ENCODE measurements at places on chromosomes 12 and 14. TPM values are rescaled to one million over a fixed set of nuclear protein-coding genes. Genes with fewer than 3 reads are reported as not detected.

DNA sequence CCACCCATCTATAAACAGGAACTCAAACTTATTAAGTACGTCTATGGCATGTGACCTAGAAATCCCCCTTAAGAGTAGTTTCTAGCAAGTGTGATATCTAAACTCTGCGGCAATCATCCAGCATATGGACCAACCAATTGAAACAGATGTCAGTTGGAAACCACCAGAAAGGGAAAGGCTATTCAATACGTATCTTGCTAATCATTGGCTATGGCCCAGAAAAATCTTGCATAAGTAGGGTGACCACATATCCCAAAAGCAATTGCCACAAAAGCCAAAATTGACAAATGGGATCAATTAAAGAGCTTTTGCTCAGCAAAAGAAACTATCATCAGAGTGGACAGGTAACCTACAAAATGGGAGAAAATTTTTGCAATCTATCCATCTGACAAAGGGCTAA is 24.2 kb downstream of the SYNJ2BP start:
- no peak for DNase-seq

OAS2 gene
- 8.3 TPM for total RNA-seq

DNA sequence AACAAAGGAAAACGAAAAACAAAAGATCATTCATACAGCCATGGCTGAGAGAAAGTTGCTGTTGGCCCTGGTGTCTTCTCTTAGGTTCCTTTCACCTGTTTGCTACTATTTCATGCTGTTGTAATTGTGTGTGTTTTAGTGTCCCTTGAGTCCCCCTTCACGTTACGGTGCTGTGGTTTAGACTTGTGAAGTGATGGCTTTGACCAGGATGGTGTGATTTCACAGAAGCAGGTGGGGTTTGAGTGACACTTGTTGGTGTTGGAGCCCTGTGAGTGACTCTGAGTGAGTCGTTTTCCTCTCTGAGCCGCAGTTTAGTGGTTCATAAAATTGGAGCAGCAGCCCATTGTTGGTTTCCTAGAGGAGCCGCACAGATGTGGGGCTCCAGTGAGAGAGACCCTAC is 635.4 kb downstream of the VRK1 start:
- no peak for DNase-seq

DNA sequence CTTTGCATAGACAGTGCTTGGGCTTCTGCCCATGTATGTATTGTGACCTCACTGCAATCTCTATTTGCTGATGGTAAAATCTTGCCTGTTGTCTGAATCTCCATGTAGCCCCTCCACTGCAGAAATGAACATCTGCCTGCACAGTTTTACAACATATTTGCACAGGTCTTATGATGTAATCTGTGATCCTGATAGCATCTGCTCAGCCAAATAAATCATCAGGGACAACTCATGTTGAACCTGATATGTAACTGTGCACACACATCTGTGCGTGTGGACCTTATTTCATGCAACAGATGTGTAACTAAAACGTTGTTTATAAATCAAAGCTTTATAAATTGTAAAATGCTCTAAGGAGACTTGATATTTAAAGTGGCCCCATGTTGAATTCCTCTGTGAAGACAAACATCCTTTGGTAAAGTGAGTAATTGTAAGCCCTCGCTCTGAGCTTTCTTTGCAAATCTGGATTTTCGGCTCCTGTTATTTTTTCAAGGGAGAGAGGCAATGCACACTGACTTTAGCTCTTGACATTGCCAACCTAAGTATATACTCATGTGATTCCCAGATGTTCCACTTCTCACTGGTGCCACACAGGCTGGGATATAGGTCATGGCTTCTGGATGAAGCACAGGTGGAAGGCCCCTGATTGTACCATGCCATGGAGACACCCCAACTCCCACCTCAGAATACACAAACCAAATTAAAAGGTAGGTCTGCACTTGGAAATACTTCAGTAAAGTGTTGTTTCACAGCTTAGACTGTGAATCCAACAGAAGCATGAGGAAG is 371.3 kb downstream of the GRIN2B start:
- DNase-seq, result no peak

GRCh38 chr12:130288206-130288605 is 49.5 kb upstream of the PIWIL1 start:
- DNase-seq, result no peak

DNA sequence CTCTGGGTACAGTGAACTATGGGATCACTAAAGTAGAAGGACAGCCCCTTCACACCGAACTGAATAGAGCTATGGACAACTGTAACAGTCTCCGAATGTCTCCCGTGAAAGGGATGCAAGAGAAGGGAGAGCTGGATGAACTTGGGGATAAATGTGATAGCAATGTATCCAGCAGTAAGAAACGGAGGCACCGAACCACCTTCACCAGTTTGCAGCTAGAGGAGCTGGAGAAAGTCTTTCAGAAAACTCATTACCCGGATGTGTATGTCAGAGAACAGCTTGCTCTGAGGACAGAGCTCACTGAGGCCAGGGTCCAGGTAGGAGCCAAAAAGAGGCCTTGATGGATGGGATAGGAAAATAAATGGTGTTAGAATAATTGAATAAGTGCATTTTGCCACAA is 3.5 kb downstream of the ALX1 start:
- DNase-seq, result no peak

DNA sequence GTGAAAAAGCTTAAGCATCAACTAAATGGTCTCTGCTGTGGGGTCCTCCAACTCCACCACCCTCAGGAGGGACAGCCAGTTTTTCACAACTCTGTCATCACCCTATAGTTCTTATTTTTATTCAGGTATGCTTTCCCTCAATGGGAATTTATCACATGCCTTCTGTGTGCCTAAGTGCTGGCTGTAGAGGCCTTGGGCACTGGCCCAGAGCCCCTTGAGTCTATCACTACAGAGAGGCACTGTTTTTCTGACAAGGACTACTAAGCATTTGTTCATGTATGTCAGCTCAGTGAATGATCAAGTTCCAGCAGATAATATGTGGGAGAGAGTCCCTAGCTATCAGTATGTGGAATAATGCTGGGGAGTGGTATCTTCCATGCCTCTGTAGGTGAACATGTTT is 463.9 kb downstream of the NPAS3 start:
- no peak for DNase-seq

DNA sequence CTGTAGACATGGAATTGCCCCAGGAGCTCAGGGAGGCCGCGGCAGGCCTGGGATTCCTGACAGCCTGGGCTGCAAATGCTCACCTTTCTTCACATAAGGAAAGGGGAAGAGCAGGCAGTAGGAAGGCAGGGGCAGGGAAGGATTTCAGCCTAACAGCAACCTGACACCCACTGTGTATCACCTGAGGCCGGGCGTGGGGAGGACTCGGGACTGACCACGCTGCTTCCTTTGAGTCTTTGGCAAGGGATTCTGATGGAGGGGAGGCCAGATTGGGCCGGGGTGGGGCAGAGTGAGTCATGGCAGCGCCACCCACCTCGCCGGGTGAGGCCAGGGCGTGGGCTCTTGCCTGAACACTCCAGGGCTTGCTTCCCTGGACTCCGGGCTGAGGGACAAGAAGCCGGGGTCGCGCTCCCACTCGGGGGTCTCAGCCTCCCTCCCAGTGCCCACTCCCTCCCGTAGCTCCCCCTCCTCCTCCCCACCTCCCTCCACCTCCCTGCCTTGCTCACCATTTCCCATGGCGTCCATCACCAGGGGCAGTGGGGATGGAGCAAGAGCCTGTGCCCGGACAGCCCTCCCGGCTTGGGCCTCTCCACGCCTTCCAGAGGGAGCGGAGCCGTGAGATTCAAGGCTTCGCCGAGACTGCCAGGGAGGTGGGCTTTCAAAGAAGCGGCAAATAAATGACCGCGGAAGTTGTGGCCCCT is 247.9 kb upstream of the RTL1 start:
- DNase-seq, result no peak

GRCh38 chr12:113119980-113120669 is 15.4 kb downstream of the RASAL1 start:
- peak; percentile 55 for DNase-seq

- no peak for DNase-seq
These were observed 218.9 kb downstream of the EXOC5 start for GRCh38 chr14:57049848-57050247.

GRCh38 chr12:2739832-2740641 is 54.7 kb upstream of the FKBP4 start:
- DNase-seq, result no peak

DNA sequence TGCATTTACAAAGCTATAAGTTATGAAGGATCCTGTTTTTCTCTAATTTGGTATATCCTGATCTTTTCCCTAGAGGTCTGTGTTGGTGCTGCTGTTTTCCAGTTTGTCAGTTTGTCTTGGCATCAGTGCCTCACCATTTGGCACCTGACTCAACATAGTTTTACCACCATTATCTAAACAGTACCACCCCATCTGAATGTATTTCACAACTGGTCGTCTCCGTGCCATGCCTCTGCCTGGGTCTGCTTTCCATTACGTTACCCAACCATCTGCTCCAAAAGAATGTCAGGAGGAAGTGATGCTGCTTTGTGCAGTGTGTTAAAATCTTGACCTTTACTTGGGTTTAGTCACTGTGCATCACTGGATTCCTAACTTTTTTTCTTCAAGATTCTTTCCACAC is 129.3 kb upstream of the RASSF8 start:
- peak; percentile 81 for DNase-seq

DNA sequence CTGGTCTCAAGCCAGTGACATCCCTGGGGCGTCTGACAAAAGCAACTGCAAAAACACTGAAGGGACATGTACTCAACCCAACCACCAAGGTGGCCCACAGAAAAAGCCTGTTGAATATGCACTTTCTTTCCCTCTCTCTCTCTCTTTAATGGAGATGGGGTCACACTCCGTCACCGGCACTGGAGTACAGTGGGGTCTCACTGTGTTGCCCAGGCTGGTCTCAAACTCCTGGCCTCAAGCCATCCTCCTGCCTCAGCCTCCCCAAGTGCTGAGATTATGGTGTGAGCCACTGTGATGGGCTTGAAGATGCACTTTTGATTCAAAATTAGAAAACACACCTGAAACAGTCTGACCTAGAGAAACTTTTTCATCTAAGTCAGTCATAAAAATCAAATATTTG is 7.2 kb upstream of the CD27 start:
- no peak for DNase-seq

IL22 gene
- not detected for total RNA-seq

ANGEL1 gene
- 9.7 TPM for total RNA-seq

Data from osteoblast (primary cell).